ENCODE measurements at places on chromosomes 3 and 15.

DNA sequence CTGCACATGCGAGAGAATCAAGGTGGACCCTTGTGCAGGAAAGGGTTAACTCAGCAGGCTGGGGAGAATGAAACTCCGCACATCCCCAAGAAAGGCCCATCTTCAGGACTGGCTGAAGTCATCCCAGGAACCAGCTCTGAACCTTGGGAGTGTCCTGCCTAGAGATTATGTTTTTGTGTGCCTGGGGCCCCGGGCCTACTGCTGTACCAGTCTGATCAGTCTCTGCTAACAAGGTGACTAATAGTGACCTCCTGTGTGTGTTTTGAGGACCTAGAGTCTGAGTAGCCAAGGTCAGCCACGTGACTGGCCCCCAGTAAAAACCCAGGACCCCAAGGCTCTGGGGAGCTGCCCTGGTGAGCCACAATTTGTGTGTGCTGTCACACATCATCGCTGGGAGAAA is 58.2 kb downstream of the CYFIP1 start:
- DNase-seq, result no peak

DNA sequence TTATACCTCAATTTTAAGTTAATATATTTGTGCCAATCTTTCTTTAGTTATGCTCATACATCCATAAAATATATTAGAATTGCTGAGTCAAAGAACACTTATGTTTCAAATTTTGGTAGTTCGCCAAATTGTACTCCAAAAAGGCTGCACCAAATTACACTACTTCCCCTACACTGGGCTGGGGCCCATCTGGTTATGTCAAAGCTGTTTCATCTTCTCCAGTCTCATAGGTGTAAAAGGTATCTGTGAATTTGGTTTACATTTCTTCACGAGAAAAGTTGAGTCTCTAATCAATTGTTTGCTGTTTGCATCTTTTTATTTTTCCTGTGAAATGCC is 706 bp downstream of the FSIP1 start:
- DNase-seq, result no peak

DNA sequence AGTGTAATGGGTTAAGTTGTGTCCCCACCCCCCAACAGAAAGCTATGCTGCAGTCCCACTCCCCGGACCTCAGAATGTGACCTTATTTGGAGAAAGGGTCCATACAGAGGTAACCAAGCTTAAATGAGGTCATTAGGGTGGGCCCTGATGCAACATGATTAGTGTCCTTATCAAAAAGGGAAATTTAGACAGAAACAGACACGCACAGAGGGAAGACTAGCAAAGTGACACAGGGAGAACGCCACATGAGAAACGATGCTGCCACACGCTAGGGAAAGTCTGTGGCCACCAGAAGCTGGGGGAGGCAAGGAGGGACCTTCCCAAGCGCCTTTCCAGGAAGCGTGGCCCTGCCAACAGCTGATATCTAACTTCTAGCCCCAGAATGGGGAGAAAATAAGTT is 65.4 kb downstream of the RPN1 start:
- no peak for DNase-seq

GRCh38 chr15:36499412-36500389 is 79.7 kb upstream of the CDIN1 start:
- DNase-seq, result no peak

DNA sequence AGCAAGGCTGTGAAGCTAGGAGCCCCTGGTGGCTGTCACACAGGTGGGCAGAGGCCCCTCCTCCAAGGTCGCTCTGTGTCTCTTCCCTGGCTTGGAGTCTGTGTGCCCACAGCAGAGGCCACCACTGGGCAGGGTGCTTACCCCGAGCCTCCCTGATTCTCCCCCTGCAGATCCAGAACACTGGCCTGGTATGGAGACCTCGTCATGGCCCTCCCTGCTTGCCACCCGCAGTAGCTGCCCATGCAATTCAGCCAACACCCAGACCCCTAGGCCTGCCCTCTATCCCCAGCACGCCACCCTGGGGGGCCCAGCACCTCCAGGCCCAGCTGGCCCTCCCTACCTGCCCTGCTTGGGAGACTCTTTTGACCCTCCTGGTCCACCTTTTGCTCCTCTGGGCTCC is 5.5 kb upstream of the RHO start:
- DNase-seq, result no peak

DNA sequence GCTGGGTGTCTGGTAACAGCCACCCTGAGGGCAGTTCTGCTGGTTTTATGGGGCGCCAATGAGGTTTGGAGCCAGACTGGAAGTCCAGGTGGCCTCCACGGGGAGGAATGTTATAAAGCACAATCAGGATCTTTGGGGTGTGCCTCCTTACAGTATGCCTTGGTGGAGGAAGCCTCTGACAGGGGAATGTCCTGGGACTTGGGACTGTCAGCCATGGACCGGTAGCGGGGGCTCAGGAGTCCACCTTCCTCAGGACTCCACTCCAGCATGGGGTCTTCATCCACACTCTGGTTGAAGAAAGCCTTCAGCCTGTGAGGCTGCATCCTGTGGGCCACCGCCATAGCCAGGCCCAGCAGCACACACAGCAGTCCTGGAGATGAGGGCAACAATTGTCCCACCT is 4.9 kb downstream of the DUOXA2 start:
- DNase-seq, result no peak

DNA sequence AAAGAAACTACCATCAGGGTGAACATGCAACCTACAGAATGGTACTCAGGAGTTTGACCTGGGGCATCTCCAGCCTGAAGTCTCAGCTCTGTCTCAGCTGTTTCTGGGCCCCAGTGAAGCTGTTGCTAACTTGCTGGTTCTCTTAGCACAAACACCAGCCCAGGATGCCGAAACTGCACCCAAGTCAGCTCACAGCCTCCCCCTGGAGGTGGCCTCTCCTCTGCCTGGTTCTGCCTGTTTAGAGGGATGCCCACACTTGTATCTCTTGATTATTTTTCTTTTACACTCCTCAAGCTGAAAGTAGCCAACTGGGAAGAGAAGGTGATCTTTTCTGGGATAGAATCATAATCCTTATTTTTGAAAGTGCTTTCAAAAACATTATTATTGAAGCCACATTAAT is 289.0 kb upstream of the RASGRP1 start:
- no peak for DNase-seq

GRCh38 chr15:51335538-51336410 is 2.6 kb downstream of the CYP19A1 start:
- peak; percentile 50 for DNase-seq

DNA sequence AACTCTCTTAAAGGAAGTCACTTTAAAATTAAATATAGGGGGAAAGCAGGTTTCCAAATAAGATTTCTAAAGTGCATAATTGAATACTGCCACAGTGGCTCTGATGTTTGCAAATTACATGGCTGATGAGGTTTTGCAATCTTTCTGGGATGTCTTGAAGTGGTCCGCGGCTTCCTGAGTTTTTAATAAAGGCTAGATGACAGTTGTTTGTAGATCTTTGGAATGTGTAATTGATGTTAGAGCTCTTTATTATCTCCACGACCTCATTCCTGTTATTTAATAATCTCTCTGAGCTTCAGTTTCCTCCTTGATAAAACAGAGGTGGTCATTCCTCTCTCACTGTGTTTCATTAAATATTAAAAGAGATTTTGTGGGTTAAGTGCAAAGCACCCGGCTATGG is 27.0 kb upstream of the CEMIP start:
- DNase-seq, result no peak

- DNase-seq, result no peak
Measured at GRCh38 chr15:74571191-74571590, 30.2 kb downstream of the ARID3B start.

DNA sequence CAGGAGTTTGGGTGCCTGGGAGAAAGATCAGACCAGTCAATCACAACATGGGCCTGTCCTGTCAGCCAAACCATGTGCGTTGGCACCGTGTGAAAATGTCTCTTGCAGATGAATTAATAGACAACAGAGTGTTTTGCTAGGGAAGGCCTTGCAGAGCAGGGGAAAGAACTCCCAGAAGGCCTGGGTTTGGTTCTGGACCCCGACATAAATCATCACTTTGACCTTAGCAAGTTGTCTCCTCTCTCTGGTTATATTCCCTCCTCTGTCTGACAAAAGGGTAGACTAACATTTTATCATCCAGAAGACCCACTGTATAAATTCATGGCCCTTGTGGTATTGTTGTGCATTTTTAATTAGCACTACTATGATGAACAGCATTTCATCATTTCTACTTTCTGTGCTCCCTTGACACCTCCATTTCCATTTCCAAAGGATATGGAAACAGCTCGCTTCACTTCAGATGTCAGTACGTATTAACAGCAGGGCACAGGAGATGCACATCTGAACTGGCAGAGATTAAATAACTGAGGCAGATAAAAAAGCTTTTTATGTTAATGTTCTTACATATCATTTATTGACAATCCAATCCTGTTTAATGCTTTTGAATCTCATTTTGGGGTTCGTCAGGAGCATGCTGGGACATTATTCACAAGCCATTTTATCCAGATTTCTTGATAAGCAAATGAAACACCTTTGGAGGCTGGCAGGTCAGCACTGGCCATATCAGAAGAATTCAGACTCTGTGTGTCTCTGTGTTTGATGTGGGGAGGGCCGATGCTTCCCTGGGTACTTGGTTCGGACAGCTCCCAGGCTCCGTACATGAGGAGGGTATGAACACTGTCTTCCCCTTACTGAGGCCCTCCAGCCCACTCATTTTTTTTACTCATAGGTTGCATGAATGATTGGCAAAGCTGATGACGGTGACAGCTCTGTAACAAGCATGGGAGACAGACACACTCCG is 28.2 kb upstream of the IL12A start:
- DNase-seq, result no peak

DNA sequence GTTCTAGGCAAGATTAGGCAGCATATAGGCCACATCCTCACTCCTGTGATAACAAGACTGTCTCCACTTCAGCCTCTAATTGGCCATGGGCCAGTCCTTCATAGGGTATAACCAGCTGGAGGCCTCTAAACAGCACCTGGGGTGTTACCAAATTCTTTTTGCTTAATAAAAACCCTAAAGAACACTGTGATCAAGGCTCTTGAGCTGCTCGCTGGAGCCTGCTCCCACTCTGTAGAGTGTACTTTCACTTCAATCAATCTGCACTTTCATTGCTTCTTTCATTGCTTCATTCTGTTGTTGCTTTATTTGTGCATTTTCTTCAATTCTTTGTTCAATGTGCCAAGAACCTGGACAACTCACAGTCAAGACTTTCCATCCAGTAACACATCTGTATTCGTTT is 36.2 kb upstream of the TOPBP1 start:
- DNase-seq, result no peak

DNA sequence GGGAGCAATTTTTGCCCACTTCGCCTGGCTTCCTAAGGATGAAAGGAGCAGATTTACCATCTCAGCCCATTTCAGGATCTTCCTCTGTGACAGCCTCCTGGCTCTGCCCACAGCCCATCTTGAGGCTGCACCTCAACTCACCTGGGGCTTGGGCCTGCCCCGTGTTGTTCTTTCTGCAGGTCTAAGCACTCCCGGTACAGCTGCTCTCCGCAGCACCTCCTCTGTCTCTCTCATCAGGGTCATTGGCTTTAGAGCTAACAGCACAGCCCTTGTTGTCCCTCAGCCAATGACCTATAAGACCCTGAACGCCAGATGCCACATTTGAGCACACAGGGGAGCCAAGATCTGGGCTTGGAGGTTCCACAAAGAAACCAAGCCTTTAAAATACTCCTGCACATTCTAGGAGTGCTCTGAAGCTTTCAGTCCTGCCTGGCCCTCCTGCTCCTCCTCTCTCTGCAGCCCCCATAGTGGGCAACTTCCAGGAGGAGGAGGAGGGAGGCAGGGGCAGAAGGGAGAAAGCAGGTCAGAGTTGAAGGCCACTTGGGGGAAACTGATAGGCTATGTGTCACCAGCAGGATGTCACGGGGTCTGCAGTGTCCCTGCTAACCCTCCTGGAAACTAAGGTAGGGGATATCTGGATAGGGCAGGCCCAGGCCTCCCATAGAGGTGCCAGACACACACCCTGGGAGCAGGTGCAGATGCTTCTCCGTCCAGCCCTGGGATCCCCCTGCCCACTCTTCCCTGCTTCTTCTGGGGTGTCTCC is 115.6 kb downstream of the ETFA start:
- DNase-seq, result no peak

DNA sequence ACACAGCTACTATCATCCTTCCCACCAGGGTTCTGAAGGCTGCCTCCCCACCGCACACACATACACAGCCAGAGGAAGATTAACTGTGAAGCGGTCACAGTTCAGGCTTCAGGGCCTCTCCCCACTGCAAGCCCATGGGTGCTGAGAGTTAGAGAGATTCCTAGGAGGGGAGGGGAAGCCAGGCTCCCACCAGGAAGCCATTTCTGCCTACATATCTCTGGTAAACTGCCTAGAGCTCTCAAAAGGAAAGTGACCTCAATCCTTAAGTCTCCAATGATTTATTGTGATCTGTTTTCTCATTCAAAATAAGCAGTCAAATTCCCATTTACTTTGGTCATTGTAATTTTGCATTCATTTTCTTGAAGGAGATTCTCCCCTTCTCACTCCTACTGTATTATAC is 141.0 kb upstream of the BNIP2 start:
- no peak for DNase-seq

- no peak for DNase-seq
Measured at GRCh38 chr3:119601154-119601553, 3.5 kb downstream of the PLA1A start.

GRCh38 chr15:58593870-58594269 is 155.6 kb downstream of the ADAM10 start:
- DNase-seq, result no peak

GRCh38 chr3:190258634-190259033 is 63.6 kb downstream of the CLDN1 start:
- peak; percentile 13 for DNase-seq

GRCh38 chr3:33124638-33125037 is 10.8 kb downstream of the CRTAP start:
- no peak for DNase-seq

- no peak for DNase-seq
Measured at GRCh38 chr3:70049761-70050160, 50.2 kb downstream of the SAMMSON start.

- no peak for DNase-seq
Measured at GRCh38 chr3:171511450-171511849, 51.2 kb upstream of the TNIK start.

DNA sequence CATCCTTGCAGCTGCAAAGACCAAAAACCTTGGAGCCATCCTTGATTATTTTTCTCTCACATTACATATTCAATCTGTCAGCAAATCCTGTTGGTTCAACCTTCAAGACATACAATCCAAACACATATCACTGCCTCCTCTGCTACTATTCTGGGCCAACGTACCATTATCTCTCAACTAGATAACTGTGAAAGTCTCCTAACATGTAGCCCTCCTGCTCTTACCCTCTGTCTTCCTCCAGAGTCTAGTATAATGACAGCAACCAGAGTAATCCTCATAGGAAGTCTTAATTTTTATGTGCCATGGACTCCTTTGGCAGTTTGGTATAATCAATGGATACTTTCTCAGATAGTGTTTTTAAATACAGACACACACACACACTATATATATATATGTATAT is 27.6 kb downstream of the KPNA4 start:
- no peak for DNase-seq

- DNase-seq, result no peak
Measured at GRCh38 chr15:49372366-49372765, 50.7 kb upstream of the FGF7 start.
